Stimulated activated CD8-positive, alpha-beta memory T cell treated with anti-CD3 and anti-CD28 coated beads, Interleukin-15, amount 100 ng/mL, for 24 hours (primary cell): ENCODE measurements at places on chromosomes 13 and 19.

DNA sequence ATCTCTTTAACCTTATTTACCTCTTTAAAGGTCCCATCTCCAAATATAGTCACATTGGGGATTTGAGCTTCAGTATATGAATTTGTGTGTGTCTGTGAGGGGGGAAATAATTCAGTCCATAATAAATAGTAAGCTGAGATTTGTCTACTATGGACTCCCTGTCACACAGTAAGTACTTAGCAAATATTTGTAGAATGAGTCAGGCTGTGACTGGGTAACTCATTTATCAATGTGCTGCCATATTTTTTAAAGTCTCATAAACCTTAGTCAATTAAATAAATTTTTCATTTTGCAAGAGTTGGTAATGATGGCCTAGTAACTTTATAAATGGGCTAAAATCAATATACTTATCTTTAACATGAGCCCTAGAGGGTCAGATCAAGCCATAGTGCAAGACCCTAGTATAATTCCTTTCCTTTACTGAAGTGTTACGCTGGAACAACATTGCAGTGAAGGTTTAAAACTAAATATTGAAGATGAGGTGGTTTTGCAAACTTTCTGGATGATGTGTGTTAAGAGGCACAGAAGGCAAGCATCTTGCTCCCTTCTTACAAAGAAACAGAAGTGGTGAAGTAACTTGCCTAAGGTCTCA lies 305.1 kb downstream of the KCNRG start:
- no peak for DNase-seq

DNA sequence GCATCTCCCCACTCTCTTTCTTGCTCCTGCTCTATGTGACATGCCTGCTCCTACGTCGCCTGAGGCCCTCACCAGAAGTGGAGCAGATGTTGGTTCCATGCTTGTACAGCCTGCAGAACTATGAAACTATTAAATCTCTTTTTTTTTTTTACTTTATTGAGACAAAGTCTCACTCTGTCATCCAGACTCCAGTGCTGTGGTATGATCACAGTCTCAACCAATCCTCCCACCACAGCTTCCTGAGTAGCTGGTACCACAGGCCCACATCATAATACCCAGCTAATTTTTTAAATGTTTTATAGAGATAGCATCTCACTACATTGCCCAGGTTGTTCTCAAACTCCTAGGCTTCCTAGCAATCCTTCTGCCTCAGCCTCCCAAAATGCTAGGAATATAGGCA lies 1067.7 kb downstream of the PCDH9 start:
- no peak for DNase-seq

DNA sequence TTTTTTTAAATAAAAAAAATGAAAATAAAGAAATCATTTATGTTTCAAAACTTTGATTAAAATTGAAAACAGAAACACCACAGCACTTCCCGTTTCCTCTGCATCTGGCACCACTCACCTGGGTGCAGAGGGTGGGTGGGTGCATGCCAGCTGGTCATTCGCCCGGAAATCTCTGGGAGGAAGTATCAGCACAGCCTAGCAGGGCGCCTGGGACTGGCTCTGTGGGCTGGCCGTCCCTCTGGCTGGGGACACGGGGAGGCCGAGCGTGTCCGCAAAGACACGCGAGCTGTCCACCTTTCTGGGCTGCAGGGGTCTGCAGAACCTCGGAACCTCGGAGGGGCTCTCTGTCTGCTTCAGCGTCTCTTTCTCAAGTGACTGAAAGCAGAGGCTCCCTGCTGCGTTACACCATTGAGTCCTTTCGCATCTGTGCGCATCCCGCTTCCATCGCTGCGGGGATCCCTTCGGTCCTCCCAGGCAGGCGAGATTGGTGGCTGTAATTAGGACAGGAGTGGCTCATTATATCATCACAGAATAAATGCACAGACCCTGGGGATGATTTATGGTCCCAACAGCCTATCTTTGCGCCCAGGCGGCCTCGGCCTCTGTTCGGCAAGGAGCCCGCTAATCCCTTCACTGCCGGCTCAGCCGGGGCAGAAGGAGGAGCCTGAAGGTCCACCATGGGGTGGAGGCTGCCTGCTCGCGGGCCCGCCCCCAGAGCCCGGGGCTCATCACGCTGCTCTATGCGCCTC lies 17.2 kb downstream of the CRTC1 start:
- peak; percentile 44 for DNase-seq

DNA sequence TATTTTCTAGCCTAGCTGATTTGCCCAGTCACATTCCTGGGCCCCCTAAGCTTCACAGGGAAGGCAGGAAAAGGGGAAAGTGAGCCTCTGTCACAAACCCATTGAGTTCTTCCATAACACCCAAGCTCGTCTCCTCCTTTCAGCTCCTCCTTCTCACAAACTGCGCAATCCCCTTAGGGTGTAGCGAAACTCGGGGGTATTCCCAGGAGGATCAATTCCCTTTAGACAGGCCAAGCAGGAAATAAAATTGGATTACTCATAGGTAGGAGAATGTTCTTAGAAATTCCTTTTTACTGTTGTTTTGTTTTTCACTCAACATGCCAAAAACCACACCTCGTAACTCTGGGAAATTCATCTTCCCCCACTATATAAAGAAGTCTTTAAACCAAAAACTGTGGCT lies 139.3 kb downstream of the IRS2 start:
- no peak for DNase-seq

DNA sequence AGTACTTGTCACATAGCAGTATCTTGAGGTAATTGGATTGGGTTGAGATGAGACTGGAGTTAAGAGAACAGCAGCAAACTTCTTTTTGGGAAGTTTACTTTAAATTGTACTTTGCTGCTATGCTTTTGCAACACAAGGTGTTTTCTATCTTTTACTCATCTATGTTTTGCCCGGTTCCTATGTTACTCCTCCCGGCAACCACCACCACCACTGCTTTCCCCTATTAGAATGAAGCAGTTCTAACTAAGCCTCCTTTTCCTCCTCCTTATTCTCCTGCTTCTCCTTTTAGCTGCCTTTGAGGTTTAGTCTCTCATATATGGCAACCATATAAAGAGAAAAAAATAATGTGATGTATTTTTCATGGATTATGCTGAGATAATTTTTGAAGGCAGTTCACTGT lies 233.5 kb downstream of the ITGBL1 start:
- DNase-seq = no peak

DNA sequence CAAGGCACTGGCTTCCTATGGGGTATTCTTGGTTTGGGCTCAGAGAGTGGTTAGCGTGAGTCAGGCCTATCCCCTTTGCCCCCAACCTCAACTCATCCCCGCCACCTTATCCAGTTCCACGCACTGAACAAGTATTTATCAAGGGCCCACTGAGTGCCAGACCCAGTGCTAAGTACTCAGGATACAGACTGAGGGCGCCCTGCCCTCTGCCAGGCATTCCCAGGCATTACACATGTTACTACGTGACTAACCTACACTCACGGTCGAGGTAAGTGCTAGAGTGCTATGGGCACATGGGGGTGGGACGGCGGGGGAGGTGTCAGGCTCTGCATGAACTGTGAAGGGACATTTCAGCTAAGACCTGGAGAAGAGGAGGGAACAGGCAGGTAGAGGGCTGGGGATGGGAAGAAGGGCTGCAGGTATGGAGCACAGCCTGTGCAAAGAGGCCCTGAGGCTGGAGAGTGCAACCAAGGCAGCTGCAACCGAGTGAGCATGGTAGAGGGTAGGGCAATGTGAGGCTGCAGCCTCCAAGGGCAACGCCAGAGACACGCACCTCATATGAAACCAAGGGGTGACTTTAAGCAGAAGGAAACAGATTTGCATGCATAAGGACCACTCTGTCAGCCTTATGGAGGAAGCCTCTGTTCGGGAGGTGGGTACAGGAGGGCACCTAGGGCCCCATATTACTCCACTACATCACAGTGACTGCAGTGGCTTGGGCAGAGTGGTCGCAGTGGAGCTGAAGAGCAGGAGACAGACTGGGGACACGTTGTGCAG lies 22.5 kb downstream of the DHRS12 start:
- DNase-seq = no peak

- no peak for DNase-seq
These were observed 3.6 kb upstream of the TNFAIP8L1 start for GRCh38 chr19:4635754-4636116.
